Peyer's patch (tissue), 4 donors: ENCODE measurements at places on chromosomes 5 and 9. TPM values are rescaled to one million over a fixed set of nuclear protein-coding genes. Genes with fewer than 3 reads are reported as not detected.

GRCh38 chr5:96317945-96318344, 115.1 kb downstream of the PCSK1 start:
- no peak for DNase-seq

DNA sequence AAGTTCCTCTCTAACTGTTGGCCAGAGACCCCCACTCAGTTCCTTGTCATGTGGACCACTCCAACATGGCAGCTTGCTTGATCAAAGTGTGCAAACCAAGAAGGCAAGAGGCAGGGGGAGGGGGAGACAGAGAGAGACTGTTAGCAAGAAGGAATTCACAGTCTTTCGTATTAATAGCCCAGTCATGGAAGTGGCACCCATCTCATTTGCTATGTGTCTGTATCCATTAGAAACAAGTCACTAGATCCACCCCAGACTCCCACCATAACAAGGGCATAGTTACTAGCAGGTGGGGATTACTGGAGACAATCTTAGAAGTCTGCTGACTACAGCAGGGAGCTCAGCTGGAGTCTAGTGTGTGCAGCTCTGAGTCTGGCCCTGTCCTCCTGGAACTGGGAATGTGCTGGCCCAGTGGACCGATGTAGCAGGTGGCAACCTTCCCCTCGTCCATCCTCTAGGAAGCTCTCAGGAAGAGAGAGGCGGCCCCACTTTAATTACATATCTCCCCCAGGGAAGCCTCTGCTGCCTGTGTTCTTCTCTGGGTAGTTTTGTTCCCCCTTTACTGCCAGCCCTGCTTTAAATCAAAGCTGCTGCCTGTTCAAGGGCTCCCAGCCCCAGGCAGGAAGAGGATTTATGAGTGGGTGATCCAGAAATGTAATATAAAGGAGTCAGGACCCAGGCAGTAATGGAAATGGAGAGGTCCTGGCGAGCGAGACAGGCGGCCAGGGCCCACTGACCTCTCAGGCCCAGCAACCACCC, 47.8 kb upstream of the ALDH1B1 start:
- DNase-seq, result peak; percentile 18

Gene HTR4
- 46.6 TPM for total RNA-seq

DNA sequence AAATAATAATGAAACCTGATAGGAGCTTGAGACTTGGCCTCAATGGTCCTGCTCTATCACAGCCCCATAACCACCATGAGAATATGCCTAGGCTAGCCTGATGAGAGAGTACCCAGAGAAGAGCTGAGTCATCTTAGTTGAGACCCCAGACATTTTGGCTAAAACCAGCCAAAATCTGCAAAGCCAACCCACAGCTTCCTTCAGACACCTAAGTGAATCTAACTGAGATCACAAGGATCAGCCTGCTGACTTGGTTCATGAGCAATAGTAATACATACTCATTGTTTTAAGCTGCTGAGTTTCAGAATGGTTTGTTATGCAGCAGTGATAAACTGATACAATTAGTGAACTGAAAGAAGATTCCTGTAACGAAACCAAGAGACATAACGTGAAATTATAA, 473.7 kb upstream of the PTGER4 start:
- no peak for DNase-seq

DNA sequence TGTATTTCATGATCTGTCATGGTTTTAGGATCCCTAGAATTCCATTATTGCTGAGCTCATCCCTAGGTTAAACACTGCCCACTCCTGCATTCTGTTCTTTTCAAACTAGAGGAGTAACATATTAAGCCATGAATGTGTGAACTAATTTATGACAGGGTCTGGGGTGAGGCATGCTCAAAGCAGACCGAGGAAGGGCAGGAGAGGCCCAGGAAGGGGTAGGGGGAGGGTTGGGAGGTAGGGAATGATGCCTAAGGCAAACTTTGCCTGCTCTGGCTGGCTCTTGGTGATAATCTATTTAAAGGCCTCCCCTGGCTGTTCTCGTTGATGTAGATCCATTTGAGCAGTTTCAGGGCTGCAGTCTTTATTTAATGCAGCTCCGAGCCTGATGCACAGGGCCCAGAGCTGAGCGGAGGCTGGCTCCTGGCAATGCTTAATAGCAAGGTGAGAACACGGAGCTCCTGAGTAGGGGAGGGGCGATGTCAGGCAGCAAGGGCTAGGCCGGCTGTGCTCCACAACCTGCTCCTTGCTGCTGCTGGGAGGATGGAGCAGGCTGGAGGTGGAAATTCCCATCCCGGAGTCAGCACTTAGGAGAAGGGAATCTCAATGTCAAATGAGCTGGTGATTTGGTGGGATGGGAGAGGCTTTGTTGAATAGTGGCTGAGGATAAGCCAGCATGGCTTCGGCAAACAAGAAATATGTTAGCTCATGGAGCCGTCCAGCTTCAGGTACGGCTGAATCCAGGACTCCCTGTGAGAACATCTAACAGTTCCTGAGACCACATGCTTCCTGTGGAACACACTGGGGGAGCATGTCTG, 73.2 kb upstream of the UNC5A start:
- no peak for DNase-seq

- no peak for DNase-seq
Observed at GRCh38 chr9:20805766-20806165, 121.7 kb downstream of the FOCAD start.

DNA sequence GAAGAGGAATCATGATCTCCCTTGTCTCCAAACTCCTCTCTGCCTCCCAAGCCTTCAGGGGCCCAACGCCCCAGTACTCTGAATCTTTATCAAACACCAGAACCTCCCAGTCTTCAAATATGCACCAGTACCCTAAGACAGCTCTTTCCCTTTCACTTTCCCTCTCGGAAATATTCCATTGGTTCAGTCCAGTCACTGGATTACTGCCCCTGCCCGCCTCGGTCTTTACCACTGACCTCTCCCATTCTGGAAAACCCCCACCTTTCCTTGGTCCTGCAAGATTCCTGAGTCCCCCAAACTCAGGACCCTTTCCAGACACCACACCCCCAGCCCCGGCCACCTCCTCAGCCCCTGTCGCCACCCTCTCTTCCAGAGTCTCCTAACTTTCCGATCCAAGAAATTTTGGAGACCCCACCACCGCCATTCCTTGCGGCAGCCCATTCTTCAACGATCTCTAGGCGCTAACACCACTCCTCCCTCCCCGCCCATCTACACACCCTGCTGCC, 674 bp downstream of the C5orf15 start:
- DNase-seq, result no peak

DNA sequence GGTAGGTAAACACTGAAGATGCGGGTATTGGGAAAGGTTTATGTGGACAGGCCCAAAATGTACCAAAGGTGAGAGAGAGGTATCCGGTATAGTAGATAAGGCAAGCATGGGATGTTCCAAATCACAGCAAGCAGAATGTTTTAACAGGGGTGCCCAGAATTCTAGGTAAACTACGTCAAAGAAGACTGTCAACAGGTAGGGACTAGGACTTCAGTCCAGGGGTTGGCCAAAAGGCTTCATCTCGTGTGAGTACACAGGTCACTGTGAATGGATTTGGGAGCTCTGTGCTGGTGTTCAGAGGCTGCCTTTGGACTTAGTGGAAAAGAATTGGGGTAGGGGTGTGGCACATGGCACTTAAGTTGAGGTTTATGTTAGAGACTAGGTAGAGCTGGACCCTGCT, 66.4 kb downstream of the PIK3R1 start:
- DNase-seq, result no peak

DNA sequence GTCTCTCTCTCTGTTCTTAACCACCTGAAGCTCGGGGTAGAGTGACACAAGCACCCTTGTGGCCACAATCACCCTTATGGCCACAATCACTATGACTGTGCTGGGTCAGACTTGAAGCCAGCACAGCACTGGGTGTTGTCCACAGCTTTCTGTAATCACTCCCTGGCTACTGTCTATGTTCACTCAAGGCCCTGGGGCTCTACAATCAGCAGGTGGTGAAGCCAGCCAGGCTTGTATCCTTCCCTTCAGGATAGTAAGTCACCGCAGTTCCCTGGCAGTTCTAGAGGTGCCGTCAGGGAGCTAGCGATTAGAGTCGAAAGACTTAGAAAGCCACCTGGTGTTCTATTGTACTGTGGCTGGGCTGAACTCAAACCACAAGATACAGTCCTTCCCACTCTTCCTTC, 44.2 kb downstream of the GDA start:
- no peak for DNase-seq

Gene CYLC2
- not detected for total RNA-seq

DNA sequence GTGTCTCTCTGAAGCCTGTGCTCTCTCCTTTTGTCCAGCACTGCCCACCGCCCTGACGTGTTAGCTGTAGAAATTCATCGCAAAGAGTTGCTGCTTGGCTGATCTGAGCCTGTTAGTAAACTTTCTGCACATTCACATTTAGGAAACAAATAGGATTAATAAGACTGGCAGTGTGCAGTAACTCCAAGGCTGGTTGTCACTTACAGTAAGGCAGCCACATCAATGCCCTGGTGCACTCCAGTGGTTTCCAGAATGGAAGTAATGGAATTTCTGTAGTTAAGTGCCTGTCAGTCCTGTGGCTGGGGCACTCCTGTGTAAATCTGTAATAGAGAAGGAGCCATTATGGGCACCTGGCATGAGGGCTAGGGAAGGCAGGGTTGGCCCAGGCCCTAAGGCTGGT, 70.6 kb downstream of the DOCK2 start:
- DNase-seq, result no peak

DNA sequence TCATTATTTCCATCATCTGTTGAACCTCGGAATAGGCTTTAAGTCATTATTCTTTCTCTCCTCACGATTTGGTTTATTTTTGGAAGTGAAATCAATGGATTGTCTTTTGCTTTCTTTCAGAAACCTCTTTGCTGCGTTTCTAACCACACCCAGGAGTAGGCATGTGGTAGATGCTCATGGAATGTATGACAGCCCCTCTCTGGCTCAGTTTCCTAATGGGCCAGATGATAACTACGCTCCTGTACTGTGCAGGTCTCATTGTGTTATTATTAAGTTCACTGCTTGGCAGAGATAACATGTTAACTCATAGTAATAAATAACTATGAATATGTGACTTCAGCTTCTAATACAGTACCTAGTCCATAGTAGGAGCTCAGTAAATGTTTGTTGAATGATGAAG, 175.5 kb upstream of the KLF4 start:
- no peak for DNase-seq

GRCh38 chr5:89034588-89034987, 151.6 kb upstream of the MEF2C start:
- no peak for DNase-seq

DNA sequence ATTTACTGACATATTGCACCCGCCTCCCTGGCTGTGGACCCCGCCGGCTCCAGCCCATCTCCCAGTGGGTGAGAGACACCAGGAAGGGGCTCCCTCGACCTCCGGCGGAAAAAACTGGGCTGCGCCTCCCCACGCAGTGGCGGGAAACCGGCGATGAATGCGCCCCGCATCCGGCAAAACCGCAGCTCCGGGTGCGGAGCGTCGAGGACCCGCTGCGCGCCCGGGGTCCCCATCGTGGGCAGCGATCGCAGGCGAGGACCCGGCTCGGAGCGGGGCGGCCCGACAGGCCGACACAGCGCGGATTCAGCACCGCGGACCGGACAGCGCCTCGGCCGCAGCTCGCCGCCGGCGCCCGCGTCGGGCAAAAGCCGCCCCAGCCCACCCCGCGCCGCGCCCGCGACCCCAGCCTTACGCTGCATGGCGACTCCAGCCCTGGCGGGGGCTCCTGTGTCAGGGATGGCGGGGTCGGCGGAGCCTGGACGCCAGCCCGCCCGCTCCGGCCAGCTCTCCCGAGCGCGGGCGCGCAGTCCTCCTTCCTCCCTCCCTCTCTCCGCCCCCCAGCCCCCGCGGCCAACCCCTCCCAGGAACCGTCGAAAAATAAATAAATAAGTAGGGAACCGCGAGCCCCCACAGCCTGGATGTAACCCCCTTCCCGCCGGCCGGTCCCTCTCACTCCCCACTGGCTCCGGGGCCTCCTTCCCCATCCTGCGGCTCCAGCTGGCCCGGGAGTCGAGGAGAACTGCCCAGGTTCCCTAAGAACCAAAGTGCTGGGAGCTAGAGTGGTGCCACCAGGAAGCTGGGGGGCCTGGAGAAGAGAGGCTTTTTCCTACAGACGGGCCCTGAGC, 3.1 kb downstream of the LHX3 start:
- no peak for DNase-seq

DNA sequence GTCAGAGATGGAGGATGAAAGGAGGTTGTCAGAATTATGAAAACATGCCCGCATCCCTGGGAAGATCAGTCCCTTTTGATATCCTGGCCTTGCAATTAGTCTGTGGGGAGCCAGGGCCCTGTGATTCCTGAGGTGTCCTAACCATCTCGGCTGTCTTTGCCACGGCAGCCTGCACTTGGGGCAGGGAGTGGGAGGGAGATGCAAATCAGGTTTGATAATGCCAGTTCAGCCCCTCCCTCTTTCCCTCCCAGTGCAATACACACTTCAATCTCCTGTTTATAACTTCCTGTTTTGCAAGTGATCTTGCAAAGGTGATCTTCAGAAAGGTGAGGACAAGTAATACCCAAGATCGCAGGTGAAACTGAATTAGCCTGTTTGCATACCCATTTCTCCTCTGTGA, 114.0 kb upstream of the ALDH1B1 start:
- no peak for DNase-seq

GRCh38 chr5:10505517-10506095, 58.3 kb upstream of the ANKRD33B start:
- DNase-seq, result no peak

Gene CTSV
- not detected for total RNA-seq

DNA sequence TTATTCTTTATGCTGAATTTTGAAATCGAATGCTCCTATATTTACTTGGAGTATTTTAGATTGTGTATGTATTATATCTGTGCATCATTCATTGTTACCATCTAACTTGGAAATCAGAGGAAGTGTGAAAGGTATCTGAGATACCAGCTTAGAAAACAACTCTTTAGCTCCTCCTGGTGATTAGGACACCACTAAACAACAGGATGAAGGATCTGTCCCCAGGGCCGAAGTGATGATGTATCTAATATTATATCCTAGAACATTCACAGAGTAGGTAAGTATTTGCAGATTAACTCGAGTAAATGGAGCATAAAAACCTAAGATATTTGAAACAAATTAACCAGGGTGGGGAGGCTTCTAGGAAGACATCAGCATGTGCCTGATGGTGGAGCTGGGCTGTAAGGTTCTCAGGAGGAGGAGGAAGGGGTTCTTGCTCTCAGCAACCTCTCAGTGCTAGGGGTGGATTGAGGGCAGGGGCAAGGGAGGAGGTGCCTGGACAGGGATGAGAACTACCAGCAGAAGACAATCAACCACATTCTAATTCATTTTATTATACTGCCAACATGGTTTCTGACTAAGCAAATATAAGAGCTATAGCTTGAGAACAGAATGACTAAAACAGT, 2.6 kb upstream of the NFIL3 start:
- no peak for DNase-seq

- peak; percentile 82 for DNase-seq
Observed at GRCh38 chr9:21993893-21994555, at the start of gene CDKN2A. TSS of gene CDKN2A (minus strand) at chr9:21994392.

DNA sequence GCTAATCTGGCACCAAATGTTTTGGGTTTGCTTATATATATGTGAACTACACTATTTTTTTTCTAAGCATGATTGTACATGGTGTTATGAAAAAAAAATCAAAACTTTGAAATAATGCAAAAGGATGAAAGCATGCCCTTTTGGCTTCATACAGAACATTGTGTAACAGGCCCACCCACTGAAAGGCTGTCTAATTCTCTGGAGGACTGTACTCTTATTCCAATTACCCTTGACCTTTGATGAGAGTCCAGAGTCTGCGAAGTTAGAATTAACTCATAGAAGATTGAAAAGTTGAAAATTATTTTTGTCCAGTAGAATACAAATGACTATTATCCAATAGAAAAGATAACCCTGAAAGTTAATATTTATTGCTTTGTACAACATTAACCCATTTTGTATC, 117.4 kb downstream of the ADAMTS12 start:
- DNase-seq, result no peak

Gene NDUFS4
- 71.4 TPM for total RNA-seq

Gene RNF183
- not detected for total RNA-seq

Gene CFAP157
- not detected for total RNA-seq
